ENCODE measurements at places on chromosomes 5 and 9. TPM values are rescaled to one million over a fixed set of nuclear protein-coding genes. Genes with fewer than 3 reads are reported as not detected.

The ASPN gene
- not detected for total RNA-seq

The SLC27A6 gene
- not detected for total RNA-seq

The PTGR1 gene
- 51.5 TPM for total RNA-seq

The C5orf63 gene
- 3.0 TPM for total RNA-seq

The ZNF169 gene
- total RNA-seq, result 5.9 TPM

The KCNIP1 gene
- total RNA-seq, result 0.96 TPM

The GFI1B gene
- total RNA-seq, result not detected

The DMRT3 gene
- not detected for total RNA-seq

The OR1J4 gene
- not detected for total RNA-seq

The NR5A1 gene
- total RNA-seq, result 0.35 TPM

Measured in neural crest cell (in vitro differentiated cells).